ENCODE measurements at places on chromosomes 4 and X.

- no peak for DNase-seq
Observed at GRCh38 chr4:118682928-118683327, 2.3 kb upstream of the METTL14 start.

DNA sequence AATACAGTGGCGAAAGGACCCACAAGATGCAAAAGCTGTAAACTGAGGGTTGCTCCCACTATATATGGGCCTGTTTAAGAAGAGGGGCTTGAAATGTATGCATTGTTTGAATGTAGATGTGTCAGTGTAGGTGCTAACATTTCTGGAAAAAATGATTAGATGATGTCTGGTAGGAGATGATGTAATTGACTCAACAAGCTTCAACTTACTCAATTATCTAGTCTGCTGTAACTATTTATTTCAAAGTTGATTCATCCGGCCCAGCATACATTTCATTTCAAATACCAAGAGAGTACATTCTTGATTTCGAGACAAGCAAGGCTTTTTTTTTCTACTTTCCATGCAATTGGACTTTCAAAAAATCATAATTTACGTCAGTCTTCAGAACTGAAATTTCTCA is 9.3 kb upstream of the ENAM start:
- DNase-seq: no peak

GRCh38 chrX:148535639-148536038 is 35.2 kb downstream of the AFF2 start:
- no peak for DNase-seq

GRCh38 chr4:23769406-23769805 is 120.4 kb downstream of the PPARGC1A start:
- no peak for DNase-seq

- no peak for DNase-seq
Observed at GRCh38 chr4:81639248-81639647, 167.5 kb upstream of the RASGEF1B start.

- DNase-seq: no peak
Observed at GRCh38 chr4:148278310-148278709, 163.9 kb downstream of the NR3C2 start.

DNA sequence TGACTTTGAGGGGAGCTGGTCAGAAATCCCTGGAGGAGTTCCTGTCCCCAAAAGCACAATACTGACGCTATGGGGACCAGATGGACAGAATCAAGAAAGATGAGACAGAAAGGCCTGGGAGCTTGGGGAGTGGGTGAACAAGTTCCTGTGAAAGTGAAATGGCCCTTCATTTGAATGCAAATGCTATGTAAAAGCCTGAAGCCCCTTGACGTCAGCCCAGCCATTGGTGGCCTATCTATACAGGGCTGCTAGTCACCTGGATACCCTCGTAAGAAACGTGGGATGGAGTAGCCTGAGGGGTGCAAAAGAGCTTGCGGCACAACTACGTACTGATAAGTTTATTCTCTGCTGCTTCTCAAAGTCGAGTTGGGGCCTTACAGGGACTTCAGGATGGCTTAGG is at the start of gene CDX4:
Gene CDX4, plus strand, starts transcription at position 223 of the 400 bp plus-strand sequence. CDS start 201 bp downstream, outside the sequence.
- no peak for DNase-seq

DNA sequence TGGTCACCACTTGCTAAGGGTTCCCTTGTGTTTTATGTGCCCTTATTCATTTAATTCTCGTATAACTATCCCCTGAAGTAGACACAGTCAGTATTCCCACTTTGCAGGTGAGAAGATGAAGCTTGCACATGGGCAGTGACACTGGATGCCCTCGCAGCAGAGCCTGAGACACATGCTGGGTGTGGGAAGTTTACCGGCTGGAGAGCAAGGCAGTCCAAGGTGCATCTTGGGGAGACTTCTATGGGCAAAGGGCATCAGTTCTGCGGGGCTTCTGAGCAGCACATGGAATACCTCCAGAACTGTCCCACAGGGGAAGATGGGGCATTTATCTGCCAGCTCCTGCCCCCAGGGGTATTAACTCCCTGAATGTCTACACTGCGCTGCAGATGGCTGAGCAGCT is 92.2 kb downstream of the SLC2A9 start:
- DNase-seq: no peak

GRCh38 chrX:130529531-130529930 is 127.7 kb downstream of the RBMX2 start:
- no peak for DNase-seq

GRCh38 chr4:96974295-96974694 is 1134.4 kb downstream of the PDHA2 start:
- DNase-seq: no peak

- DNase-seq: no peak
Observed at GRCh38 chrX:16267431-16267830, 100.2 kb downstream of the MAGEB17 start.

- no peak for DNase-seq
Observed at GRCh38 chr4:185693548-185694215, 118.3 kb downstream of the SORBS2 start.

GRCh38 chr4:172813359-172813923 is 355.2 kb upstream of the GALNT7 start:
- DNase-seq: no peak

DNA sequence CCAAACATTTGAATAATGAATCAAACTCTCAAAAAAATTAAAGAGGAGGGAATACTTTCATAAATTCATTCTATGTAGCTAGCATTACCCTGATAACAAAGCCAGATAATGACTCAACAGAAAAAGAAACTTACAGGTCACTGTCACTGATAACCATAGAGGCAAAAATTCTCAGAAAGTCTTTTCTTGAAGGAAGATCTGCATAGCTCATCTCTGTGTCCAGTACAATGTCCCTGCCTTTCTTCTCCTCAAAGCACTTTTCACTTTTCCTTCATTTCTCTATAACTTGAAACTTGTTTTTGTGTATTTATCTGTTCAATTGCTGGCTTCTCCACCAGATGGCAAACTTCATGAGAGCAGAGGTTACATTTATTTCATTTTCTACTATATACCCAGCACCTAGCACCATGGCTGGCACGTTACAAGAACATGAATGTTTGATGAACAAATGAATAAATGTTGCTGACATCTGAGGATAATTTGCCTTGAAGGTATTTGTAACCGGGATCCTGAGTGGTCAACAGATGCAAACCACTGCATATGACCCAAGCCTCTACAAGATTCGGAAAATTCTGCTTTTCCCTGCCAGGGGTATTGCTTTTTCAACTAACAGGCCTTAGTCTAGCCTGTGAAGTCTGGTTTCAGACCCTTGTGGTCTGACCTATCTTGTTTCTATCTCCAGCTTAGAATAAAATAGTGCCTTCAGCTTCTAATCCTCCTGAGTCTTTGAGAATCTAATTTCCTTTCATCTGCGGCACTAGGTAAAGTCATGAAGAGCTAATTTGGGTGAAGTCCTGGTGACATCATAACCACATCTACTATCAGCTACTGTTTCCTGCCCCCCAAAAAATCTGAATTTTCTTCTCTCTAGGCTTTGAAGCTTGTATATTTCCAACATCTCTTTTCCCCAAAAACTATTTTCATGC is 52.5 kb upstream of the ANTXR2 start:
- DNase-seq: no peak

- no peak for DNase-seq
Observed at GRCh38 chr4:179437962-179438361, 1995.7 kb upstream of the AGA start.

- no peak for DNase-seq
Observed at GRCh38 chr4:179071131-179071530, 1628.9 kb upstream of the AGA start.

DNA sequence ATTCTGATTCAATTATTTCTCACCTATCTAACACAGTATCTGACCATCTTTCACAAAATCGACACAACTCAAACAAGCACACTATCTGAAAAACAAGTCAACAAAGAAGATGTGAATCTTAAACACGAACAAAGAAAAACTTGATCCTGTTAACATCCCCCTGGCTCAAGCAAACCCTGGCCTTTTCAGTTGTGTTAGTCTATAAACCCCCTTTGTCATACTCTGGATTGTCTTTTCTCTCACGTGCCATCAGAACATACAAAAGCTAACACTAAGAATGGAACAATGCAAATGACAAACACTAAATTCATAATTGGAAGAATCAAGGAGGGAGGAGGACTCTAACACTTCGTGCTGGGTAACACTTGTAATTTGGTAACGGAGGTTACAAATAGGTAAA is 168.7 kb downstream of the GASK1B start:
- DNase-seq: no peak

DNA sequence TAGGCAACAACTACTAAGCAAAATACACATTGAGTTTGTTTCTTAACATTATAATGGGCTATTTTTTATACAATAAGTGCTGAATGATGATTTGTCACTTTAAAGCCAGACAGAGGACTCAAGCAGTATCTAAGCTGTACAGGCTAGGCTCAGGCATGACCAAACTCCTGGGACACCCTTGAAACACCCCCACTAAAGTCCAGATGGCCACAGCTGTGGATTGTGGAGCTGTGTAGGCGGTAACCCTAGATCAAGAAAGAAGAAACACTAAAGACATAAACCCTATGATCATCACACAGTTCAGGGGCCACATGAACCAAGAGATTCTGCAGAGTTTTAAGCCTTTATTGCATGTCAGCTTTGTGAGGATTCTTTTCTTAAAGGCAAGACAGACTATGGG is 25.1 kb downstream of the TAB3 start:
- DNase-seq: no peak

GRCh38 chr4:73575660-73576059 is 44.6 kb downstream of the RASSF6 start:
- no peak for DNase-seq

DNA sequence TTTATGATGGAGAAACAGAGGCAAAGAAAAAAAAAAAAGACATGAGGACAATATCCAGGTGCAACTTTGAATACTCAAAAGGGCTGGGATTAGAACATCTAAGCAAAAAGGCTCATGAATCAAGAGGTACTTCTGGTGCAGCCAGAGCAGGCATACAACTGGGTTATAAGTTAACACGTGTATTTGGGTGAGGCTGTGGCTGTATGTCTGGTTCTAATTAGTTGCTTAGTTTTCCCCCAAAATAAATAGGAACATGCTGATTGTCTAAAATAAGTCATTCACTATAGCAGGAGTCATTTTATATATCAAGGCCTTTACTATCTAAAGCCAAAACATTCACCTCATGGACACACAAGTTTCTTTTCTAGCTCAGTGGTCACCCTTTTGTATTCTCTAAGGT is 20.2 kb downstream of the NHS start:
- no peak for DNase-seq

DNA sequence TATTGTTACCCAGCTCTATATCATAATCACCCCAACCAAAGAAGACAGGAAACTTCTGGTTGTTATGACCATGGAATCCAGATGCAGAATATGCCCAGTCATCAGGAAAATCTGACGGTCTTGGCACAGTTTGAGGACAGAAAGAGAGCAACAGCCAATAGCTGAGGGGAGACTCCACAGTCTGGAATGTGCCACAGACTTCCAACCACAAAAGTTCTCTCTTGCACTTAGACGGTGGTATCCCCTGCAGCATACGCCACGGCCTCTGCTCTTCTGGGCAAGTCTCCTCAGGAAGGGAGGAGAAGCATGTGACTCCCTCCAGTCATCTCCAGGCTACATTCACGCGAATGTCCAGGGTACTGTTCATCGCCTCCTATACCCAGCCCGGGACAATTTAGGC is 18.4 kb downstream of the ZNF827 start:
- DNase-seq: no peak

GRCh38 chr4:185322803-185323202 is 72.9 kb downstream of the LRP2BP start:
- no peak for DNase-seq

DNA sequence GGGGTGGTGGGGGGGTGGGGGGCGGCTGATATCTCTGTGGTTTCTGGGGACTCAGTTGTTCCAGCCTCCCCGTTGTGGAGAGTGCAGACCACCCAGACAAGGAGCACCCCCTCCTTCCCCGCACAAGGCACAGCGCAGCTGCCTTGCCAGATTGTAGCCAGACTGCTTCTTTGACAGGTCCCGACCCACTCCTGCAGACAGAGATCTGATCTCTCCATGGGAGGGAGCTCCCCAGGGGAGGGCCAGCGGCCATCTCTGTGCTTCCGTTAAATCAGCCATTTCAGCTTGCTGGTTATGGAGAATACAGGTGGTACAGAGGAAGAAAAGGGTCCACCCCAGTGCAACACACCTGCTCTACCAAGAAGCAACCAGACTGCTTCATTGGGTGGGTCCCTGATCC is 80.8 kb downstream of the FGF16 start:
- DNase-seq: no peak

DNA sequence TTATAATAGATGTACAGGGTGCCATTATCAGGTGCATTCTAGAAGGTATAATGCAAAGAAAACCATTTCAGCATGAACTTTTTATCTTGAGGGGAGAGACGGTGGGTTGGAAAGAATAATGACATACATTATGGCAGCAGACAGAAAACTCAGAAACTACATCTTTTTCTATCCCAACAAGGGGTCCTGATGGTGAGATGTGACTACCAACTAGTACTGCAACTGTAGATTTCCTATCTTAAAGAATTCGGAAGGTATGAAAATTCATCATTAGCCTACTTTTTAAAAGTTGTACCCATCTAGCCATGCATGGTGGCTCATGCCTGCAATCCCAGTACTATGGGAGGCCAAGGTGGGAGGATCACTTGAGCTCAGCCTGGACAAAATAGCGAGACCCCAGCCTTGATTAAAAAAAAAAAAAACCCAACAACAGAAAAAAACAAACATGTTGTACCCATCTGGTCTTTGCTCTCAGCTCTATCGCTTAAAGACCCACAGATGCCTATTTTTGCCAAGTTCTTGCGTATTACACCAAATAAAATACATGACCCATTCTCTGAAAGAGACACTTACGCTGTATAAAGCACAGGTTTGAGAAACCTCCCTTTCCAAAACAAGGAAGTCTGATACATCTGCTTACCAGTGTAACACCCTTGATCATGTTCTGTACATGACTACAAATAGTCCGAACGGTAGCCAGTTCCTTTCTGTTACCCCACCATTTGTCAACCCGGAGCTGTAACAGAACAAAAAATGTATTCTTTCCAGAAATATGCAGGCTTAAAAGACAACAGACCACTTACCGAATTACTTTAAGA is 1.6 kb downstream of the RPL9 start:
- DNase-seq: no peak

- DNase-seq: no peak
Observed at GRCh38 chr4:118112117-118113046, 78.1 kb downstream of the NDST3 start.

DNA sequence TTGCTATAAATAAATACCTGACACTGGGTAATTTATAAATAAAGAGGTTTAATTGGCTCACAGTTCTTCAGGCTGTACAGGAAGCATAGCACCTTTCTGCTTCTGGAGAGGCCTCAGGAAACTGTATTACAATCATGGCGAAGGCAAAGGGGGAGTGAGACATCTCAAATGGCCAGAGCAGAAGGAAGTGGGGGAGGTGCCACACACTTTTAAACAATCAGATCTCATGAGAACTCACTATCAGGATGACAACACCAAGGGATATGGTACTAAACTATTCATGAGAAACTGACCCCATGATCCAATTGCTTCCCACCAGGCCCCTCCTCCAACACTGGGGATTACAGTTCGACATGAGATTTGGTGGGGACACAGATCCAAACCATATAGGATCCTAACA is 11.7 kb upstream of the TCEAL9 start:
- DNase-seq: no peak

Data from activated B cell treated with CpG ODN at 0.5 μM for 24 hours (primary cell).